Upper lobe of right lung (tissue), 1 donor: ENCODE measurements at places on chromosomes 7 and 10. TPM values are rescaled to one million over a fixed set of nuclear protein-coding genes. Genes with fewer than 3 reads are reported as not detected.
A peak's percentile ranks its signal among the peaks of the same experiment; 100 is the strongest.

DNA sequence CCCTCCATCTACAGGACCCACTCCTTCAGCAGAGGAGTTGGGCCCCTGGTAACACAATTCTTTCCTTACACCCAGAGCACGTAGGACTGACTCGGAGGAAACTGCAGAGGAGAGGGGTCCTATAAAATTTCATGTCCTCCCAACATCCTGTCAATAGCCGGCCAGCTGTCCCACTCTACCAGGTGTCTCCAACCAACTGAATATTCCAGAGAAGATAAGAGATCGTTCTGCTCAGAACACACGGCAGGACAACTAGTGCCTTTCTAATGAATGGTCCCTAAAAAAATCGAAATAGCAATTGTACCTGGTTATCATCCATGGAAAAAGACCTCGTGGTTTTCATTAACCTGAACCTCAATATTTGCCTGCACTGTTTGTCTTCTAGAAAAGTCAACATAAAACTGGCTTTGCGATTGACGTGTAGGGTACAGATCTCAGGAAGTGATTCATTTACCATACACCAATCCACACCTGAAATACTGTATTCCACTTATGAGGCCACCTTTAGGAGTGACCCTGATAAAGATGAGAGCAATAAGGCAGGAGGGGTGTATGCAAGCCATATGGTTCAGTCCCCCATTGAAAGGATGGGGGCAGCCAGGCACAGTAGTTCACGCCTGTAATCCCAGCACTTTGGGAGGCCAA, 111.7 kb downstream of the PARP12 start:
- no peaks in the 10 kb centered on the region for H3K27me3 ChIP-seq
- H3K36me3 ChIP-seq, result no peaks in the 10 kb centered on the region
- no peak overlapping the region for H3K27ac ChIP-seq
- DNase-seq, result no peak
- H3K4me3 ChIP-seq, result no peak overlapping the region
- no peaks in the 10 kb centered on the region for H3K4me1 ChIP-seq

DNA sequence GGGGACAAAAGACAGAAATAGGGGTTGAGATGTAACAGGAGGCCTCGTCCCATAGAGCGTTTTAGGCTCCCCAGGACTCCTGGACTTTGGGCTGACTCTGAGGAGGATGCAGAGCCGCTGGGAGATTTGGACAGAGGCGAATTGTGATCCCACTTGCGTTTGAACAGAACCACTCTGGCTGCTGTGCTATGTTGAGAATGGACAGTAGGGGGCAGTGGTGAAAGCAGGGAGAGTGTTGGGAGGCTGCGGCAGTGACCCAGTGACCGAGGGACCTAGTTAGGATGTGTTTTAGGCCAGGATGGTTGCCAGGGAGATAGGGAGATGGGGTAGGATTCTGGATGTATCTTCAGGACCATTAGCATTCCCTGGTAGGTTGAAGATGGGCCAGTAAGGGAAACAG, 271.6 kb downstream of the CCDC3 start:
- no peaks in the 10 kb centered on the region for H3K36me3 ChIP-seq
- H3K27ac ChIP-seq, result no peak overlapping the region

DNA sequence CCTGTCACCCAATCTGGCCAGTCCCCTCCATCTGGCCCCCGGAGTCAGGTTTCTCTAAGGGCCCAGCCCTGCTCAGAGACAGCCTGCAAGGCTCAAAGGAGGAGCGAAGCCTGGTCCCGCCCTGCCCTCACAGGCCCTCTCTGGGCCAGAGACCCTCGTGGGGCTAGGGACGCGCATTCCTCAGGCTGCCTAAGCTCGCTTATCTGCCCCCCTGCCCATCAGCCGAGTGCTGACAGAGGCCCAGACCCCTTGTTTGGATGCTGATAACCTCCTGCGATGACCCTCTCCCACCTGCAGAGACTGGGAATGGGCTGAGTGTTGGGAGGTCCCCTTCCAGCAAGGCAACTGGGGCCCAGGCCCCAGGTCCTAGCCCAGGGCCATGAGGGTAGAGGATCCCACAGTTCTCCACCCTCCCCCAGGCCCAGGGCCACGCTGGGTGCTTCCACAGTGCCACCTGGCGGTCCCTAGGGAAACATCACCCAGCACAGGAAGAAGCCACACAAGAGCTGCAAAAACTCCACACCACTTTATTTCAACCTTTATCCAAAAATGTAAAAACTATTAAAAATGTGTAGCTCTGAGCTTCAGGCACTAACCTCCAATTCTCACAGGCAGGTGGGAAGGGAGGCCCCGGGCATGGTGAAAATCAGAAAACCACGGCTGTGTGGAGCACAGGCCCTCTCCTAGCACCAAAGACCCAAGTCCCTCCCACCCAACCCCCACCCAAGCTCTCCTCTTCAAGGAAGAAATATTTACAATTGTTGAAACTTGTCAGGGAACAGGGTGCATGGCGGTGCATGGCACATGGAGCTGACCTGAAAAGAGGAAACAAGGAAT, 2.2 kb downstream of the NPM3 start:
- H3K27ac ChIP-seq, result no peak overlapping the region
- DNase-seq, result peak; percentile 84
- peaks cover 22% of the 10 kb centered on the region for H3K36me3 ChIP-seq
- no peak overlapping the region for H3K4me3 ChIP-seq
- peaks cover 24% of the 10 kb centered on the region for H3K27me3 ChIP-seq

DNA sequence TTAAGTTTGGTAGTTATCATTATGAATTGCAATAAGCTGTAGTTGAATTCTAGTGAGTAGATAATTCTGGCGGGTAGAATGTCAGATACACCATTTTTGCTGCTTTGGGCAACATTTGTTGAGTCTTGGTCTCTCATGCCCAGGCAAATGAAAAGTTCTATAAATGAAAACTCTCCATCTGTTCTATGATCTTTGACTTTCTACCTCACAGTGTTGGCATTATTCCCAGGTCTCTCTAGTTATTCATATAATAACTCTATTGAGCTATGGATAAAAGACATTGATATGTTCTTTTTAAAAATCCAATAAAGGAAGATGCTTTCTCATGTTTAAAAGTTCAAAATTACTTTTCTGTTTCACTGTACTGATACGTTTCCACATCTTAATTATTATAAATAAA, 415.3 kb upstream of the SEMA3D start:
- no peak for DNase-seq
- no peaks in the 10 kb centered on the region for H3K36me3 ChIP-seq
- no peaks in the 10 kb centered on the region for H3K4me1 ChIP-seq

DNA sequence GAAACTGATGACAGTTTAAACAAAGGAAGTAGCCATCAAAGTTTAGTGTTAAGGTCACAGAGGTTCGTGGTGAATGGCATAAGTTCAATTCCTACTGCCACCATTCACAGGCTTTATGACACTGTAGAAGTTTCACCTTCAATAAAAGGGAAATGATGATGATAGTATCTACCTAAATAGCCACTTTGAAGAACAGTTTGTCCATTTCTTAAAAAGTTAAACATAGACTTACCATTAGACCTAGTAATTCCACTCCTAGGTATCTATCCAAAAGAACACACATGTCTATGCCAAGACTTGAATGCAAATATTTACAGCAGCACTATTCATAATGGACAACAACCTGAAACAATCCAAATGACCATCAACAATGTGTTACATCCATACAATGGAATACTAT, 18.9 kb upstream of the GSTK1 start:
- peaks cover 7% of the 10 kb centered on the region for H3K4me1 ChIP-seq
- no peak for DNase-seq
- H3K36me3 ChIP-seq, result no peaks in the 10 kb centered on the region
- H3K4me3 ChIP-seq, result no peak overlapping the region

DNA sequence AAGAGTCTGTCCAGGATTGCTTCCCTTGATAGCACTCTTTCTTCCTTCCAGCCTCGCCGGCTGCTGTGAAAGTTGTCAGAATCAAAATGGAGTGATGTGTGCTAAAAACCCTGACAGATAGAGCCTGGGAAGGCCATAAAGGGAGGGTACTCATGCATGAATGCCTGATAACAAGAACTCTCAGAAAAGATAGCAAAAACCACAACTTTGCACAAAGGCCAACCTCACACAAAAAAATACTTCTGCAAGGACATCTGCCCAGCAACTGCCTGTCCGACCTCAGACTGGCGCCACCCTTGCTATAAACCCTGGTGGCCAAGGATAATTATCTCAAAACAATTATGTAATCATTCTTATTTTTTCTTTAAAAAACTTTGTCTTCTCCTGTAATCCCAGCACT, 133.2 kb upstream of the SVIL start:
- no peaks in the 10 kb centered on the region for H3K36me3 ChIP-seq
- no peak overlapping the region for H3K27ac ChIP-seq
- no peaks in the 10 kb centered on the region for H3K4me1 ChIP-seq
- no peaks in the 10 kb centered on the region for H3K27me3 ChIP-seq

DNA sequence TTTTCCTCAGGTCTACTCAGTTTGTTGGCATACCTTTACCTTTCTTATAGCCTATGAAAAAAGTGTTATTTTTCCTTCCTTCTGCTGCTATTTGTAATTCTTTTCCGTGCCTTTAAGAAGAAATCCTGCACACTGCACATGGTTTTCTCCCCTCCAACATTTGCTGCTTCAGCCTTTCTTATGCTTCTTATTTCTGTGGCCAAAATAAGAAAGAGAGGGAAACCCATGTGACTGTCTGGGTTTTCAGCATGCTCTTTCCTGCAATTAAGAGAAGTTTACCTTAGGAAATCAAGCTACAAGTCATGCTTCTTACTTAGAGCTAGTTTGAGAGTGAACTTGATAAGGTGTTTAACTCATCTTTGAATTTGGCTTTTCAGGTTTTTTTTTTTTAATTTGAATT, 11.0 kb downstream of the TBC1D12 start:
- DNase-seq, result no peak
- no peak overlapping the region for H3K27ac ChIP-seq
- H3K27me3 ChIP-seq, result no peaks in the 10 kb centered on the region
- peaks cover 8% of the 10 kb centered on the region for H3K4me1 ChIP-seq
- H3K4me3 ChIP-seq, result no peak overlapping the region
- no peaks in the 10 kb centered on the region for H3K36me3 ChIP-seq

- no peak for DNase-seq
- no peaks in the 10 kb centered on the region for H3K4me1 ChIP-seq
- no peaks in the 10 kb centered on the region for H3K27me3 ChIP-seq
- no peak overlapping the region for H3K27ac ChIP-seq
These were observed 30.6 kb downstream of the CISD1 start for GRCh38 chr10:58299580-58299979.

- DNase-seq, result no peak
- H3K27ac ChIP-seq, result no peak overlapping the region
- peaks cover 3% of the 10 kb centered on the region for H3K27me3 ChIP-seq
- no peaks in the 10 kb centered on the region for H3K4me1 ChIP-seq
- no peaks in the 10 kb centered on the region for H3K36me3 ChIP-seq
- H3K4me3 ChIP-seq, result no peak overlapping the region
These were observed 39.8 kb downstream of the ELFN1 start for GRCh38 chr7:1709900-1710299.

DNA sequence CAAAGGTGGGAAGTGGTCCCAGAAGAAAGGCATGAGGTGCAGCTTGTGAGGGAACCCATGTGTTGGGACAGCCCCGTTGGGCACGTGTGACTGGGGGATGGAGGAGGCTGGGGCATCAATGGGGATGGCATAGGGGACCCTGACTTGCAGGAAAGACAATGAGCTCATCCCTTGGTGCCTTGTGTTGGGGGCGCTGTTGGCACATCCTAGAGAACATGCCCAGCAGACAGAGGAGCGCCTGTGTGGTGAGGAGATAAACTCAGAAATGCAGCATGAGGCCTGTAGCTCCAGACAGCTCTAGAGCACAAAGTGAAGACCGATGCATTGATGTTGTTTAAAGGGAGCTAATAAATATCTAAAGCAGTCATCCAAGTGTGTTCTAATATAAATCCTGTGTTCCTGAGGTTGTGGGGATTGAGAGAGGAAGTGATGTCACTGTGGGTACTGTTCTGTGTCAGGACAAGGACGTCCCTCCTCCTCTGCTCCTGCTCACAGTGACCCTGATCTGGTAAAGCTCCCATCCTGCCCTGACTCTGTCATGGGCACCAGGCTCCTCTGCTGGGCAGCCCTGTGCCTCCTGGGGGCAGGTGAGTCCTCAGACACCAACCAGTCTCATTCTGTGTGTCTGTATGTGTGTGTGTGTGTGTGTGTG, 126.1 kb upstream of the PRSS58 start:
- no peaks in the 10 kb centered on the region for H3K4me1 ChIP-seq
- H3K36me3 ChIP-seq, result no peaks in the 10 kb centered on the region
- no peak overlapping the region for H3K4me3 ChIP-seq
- no peaks in the 10 kb centered on the region for H3K27me3 ChIP-seq
- H3K27ac ChIP-seq, result no peak overlapping the region
- DNase-seq, result no peak

DNA sequence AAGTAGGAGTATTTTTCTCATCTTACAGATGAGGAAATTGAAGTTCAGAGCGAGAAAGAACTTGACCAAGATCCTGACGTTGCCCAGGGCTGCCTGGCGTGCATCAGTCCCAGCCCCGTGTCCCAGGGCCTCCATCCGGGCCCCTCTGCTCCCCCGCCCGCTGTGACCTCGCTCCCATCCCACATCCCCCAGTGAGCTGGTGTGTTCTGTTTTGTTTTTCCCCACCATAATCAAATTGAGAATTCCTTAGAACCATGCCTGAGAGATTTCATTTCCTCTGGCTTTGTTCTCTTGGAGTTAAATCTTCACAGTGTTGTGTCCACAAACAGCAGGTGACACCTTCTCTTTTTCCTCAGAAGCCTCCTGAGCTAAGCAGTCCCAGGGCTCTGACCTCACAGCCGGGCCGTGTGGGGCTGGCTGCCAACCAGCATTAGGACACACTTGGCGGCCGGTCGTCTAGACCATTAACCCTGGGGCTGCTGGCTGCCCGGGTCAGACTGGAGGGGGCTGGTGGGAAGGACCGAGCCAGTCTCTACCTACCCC, 44.3 kb downstream of the PFKP start:
- H3K4me3 ChIP-seq, result no peak overlapping the region
- no peak for DNase-seq
- H3K27ac ChIP-seq, result no peak overlapping the region
- H3K27me3 ChIP-seq, result no peaks in the 10 kb centered on the region

DNA sequence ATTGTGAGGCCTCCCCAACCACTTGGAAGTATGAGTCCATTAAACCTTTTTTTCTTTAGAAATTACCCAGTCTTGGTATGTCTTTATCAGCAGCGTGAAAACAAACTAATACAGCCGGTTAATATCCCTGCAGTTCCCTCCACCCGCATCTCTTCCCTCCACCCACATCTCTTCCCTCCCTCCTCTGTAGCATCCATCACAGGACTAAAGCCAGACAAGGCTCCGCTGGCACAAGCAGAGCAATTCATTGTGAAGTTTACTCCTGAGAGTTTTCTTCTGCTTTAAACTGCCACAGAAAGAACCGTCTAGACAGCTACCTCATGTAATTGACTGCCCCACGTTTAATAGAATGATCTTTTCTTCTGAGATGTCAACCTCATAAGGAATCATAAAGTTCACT, 131.5 kb downstream of the KIAA1217 start:
- no peak overlapping the region for H3K27ac ChIP-seq
- H3K4me3 ChIP-seq, result no peak overlapping the region
- H3K27me3 ChIP-seq, result no peaks in the 10 kb centered on the region
- no peak for DNase-seq

BLVRA gene
- 104 TPM for total RNA-seq

AMZ1 gene
- 0.29 TPM for total RNA-seq

CUZD1 gene
- 0.78 TPM for total RNA-seq

VWA2 gene
- total RNA-seq, result 15.5 TPM
